ENCODE measurements at places on chromosomes 7 and 10.

GRCh38 chr7:157540020-157540419, 203.2 kb downstream of the DNAJB6 start:
- no peak for DNase-seq

DNA sequence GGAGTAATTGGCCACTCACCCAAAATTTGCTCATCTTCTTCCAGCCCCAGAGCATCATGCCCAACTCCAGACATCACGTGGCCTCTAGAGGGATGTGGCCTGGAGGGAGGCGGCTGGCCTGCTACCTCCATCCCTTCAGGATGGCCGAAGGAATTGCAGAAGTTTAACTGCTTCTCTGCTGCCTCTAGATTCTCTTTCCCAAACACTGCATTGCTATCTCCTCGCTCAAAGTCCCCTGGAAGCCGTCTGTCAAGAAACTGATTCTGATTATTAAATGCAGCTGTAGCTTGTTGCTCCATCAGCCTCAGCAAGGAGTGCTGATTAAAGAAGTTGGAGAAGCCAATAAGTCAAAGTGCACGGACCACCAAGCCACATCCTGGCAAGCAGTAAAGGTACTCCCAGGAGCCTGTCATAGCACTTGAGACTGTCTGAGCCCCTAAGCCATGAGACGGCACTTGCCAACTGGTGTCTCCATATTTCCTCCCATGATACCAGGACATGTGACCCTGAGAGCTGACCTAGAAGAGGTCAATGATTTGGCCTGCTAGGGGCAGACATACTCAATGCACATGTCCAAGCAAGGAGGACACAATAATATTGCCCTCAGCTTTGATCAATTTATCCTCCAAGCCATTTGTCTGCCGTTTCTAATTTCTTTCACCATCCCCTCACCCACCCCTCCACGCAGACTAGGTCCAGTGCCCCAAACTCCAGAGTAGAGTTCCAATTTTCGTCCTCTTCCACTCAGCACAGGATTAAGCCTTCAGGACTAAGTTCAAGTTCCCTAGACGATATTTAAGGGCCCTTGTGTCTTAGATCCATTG, 84.2 kb downstream of the TBXAS1 start:
- DNase-seq = no peak

- DNase-seq = no peak
These were observed 38.6 kb downstream of the MTPN start for GRCh38 chr7:135938563-135938962.

- no peak for DNase-seq
These were observed 286.8 kb downstream of the PARD3 start for GRCh38 chr10:34528320-34528719.

DNA sequence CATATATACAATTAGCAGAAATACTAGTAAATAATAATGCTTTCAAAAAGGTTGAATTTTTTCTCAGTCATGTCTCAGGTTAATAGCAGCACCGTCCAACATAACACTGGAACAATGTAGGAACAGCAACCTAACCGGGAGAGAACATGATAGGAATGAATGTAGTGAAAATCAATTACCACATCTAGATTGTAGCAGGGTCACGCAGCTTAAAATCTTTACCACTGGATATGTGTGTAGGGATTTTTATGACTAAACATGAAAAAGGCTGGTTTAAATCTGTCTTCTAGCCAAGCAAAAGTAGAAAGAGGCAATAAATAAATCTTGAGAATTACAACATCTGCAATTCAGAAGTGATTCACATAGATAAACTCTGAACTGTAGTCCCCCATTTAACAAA, 326.0 kb downstream of the DGKB start:
- DNase-seq = no peak

- DNase-seq = no peak
These were observed 264.6 kb downstream of the SFMBT2 start for GRCh38 chr10:7146189-7146588.

GRCh38 chr7:157404845-157405481, 68.2 kb downstream of the DNAJB6 start:
- DNase-seq = no peak

GRCh38 chr7:29311314-29311713, 116.7 kb downstream of the CHN2 start:
- no peak for DNase-seq

GRCh38 chr7:46908770-46909169, 673.1 kb downstream of the TNS3 start:
- DNase-seq = no peak

GRCh38 chr10:20020677-20021076, 204.4 kb downstream of the PLXDC2 start:
- DNase-seq = no peak
